ENCODE measurements at places on chromosomes 12 and 14.

DNA sequence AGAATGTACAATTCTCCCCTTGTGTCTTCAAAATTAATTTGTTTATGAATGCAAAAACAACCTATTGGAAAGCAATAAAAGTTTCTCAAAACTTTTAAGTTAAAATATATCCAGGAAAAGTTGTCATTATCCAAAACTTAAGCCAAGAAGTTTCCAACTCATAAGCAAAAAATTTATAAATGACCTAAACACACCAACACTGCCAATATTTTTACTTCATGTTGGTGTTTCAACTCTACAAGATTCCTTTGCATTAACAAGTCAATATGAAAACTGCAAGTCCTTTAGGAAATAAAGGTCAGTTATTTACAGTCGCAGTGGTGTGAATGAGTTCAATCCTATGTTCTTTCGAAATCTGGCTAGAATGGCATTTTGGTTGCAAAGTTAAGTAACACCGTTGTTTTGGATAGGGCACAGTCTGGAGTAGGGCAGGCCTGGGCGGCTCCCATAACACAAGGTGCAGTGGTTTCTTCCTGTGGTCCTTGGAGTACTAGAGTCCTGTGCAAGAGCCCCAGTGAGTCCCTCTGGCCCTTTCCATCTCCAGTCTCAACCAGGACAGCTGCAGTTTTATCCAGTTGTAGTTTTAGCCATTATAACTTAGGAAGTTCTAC, 151.4 kb downstream of the MED13L start:
- ATAC-seq: no peak

DNA sequence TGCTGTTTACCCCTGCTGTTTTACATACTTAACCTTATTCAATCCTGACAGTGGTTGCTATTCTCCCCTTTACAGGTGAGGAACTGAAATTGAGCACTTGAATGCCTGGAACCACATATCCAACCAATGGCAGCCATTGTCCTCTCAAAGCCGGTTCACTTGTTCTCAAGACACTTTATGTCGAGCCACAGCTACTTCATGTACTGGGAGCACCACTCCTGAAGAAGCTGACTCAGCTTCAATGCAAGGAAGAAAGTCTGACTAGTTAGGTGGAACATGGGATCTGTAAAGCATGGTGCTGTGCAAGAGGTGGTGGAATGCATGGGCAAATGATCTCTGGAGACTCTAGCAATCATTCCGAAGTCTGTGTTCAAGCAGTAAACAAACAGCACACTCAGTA, 113.9 kb upstream of the CPM start:
- no peak for ATAC-seq

- no peak for ATAC-seq
Observed at GRCh38 chr14:32779840-32780239, 158.8 kb upstream of the NPAS3 start.

- ATAC-seq: no peak
Observed at GRCh38 chr12:127723251-127723650, 543.7 kb upstream of the TMEM132C start.

GRCh38 chr12:65156366-65156841, 13.0 kb upstream of the LEMD3 start:
- ATAC-seq: peak; percentile 85

DNA sequence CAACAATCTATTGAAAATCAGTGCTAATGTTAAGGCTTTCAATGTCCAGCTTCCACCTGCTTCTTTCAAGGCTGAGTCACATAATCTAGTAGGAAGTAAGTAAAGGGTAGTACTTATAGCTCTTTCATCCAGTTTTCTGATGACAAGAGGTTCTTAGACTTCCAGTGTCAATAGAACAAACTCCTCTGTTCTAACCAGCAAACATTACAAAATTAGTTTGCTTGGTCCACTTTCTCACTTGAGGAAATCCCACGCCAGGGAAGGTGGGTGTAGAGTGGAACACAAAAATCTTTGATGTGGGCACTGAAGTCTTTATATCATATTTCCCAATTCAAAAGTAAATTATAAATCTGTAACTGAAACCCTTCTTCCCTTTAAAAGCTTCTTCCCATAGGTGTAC, 2.6 kb downstream of the NPC2 start:
- no peak for ATAC-seq

DNA sequence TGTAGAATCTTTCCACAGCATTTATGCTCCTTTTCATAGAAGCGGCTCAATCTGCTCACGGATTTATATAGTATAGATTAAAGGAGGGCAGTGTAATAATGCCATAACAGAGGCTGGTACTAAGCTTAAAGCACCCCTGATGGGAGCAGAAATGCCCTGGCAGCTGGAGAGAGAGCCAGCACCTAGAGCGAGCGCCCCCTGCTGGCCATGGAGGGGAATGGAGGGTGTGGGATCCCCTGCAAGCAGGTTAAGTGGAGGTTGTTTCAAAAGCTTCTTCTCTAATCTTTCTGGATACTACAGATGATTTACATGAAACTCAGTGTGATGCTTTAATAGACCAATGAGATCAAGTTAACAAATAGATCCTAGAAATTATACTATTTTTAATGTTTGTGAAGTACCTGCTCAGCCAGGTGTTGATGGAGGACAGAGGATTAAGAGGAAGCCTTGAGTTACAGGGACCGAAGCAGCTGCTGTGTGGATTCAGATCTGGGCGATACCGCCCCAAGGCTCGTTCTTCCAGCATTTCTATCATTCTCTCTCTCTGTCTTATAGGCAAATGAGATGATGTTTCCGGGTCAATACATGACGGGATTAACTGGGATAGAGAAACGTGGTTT, 1519.3 kb upstream of the TMEM132C start:
- peak; percentile 70 for ATAC-seq

- ATAC-seq: no peak
Observed at GRCh38 chr12:27844366-27845090, 64.5 kb upstream of the MANSC4 start.

- no peak for ATAC-seq
Observed at GRCh38 chr12:18472806-18473205, 211.5 kb downstream of the PIK3C2G start.
